GOT3 (cell line): ENCODE measurements at places on chromosomes 11 and 22.
A peak's percentile ranks its signal among the peaks of the same experiment; 100 is the strongest.

GRCh38 chr11:34558211-34558610, 44.6 kb upstream of the ELF5 start:
- DNase-seq, result no peak

DNA sequence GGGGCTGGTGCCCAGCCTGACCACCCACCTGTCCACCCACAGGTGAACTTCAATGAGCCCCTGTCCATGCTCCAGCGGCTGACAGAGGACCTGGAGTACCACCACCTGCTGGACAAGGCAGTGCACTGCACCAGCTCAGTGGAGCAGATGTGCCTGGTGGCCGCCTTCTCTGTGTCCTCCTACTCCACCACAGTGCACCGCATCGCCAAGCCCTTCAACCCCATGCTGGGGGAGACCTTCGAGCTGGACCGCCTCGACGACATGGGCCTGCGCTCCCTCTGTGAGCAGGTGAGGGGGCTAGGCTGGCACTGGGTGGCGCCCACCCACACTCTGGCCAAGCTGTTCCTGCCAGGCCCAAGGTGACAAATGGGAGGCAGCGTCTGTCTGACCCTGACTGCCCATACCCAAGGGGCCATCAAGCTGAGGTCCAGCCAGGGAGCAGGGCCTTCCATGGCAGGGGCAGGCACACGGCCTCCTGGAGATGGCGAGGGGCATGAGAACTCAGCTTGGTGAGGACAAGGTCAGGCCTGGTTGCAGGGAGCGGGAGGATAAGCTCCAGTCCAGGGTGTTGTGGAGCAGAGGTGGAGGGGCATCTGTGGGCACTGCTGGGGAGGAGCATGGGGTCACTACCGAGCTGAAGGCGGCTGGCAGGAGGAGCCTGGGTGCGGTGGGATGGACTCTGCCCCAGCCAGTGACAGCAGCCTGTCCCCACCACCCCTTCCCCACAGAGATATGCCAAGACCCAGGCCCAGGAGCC, 77.7 kb downstream of the MORC2 start:
- no peak for DNase-seq

DNA sequence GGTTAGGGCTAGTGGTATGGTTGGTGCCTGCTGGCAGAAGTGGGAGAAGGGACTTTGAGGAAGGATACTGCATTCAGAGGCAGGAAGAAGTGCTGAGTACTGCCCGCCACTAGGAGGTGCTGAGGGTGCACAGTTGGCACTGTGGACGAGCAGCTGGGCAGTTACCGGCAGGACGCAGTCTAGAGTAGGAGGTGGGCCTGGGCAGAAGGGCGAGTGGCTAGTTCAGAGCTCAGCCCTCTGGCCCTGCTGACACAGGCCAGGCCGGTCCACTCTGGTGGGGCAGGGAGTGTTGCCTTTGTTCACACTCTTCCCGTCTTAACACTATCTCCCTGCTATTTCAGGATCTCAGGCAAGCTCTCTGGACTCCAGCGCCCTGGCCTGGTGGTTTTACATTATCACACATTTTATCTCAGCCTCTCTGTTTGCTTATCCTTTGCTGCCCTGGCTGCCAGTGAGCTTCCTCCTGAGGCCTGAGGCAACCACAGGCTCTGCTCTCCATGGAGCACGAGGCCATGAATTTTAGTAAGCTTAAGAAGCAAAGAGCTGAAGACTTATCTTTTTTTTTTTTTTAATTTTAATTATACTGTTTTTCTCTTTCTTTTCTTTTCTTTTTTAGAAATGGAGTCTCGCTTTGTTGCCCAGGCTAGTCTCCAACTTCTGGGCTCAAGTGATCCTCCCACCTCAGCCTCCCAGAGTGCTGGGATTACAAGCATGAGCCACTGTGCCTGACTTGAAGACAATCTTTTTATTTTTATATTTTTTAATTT, 26.9 kb downstream of the SNAP29 start:
- DNase-seq, result peak; percentile 20

DNA sequence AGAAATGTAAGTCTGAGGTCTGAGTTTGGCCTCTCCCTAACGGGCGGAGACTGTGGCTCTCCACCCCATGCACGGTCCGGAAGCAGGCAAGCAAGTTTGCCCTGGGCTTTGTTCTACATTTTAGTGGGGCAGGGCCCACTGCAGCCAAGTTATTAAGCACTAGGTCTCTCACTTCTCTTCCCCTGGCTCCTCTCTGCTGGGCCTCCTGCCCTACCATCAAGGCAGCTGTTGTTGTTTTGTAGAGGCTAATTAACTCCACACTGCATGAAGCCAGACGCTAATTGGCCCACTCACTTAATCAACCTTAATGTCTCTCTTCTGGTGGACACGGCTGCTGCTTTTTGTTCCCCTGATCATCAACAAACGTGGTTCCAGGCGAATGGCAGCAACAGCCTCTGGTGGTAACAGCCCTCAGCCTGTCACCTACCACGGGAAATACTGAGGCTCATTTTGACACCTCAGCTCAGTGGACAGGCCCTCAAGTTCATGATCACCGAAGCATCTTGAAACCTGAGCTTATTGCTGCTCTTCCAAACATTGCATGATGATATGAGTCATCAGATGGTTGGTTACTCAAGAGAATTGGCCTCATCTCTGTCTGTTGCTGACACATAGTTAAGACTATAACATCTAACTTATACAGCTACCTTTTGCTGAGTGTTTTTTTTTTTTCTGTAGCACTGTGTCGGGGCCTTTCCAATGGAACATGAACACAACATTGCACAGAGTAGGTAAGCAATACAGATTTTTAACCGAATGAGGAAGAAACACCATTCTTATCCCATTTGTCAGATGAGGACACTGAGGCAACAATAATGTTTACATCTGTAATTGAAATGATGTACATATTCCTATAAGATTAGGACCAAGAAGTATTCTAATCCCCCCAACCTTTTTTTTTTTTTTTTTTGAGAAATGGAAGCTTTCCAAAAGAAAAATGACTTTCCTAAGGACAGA, 20.8 kb upstream of the LMO2 start:
- no peak for DNase-seq

- DNase-seq, result no peak
Observed at GRCh38 chr11:10381736-10382135, 73.3 kb upstream of the AMPD3 start.

DNA sequence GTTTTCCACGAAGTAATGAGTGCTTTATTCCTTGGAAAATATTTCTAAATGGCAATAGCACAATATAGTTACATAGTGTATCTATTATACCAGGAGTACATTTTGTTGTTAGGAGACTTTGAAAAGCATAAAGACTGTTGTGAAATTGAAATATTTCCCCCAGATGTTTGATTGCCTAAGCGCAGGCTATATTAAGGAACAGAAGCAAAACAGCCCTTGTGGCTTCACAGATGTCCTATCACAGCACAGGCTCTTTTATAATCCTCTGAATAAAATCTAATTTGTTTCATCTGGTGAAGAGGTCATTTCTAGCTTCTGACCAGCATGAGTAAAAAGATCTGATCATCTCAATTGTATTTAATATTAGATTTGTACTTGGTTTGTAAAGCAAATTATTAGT, 48.2 kb downstream of the BSX start:
- DNase-seq, result no peak

DNA sequence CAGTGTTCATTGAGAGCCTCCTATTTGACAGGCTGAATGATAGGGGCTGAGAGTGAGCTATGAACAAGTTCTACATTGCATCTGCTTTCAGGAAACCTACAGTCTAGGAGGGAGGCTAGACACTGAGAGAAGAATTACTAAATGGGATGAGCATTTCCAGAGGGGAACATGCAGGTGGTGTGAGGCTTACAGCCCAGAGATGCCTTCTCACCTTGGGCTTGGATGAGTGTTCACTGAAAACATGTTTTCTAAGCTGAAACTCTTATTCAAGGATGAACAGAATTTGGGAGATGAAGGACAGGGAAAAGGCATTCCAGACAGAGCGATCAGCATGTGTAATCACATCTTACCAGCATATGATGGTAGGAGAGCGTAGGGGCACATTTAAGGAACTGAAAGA, 177.5 kb upstream of the E2F8 start:
- DNase-seq, result no peak

GRCh38 chr11:76554767-76555166, 109.9 kb downstream of the EMSY start:
- no peak for DNase-seq

DNA sequence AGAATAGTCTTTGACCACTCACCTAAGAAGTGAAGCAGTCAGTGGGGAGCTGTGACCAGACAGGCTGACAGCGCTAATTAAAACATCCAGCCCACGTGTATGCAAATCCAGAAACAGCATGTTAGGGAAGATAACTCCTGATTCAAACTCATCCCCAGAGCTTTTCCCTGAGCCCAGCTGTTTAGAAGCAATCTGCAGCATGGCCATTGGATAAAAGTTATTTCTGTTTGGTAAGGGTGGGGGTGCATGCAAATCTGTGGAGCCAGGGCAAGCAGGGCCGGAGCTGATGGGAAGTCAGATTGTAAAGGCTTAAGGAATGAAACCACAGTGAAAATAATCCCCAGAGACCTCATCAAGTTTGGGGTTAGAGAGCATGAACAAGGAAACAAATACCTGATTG, 247.9 kb upstream of the KIRREL3 start:
- DNase-seq, result no peak

- no peak for DNase-seq
Observed at GRCh38 chr22:41062146-41062545, 30.2 kb upstream of the EP300 start.

- no peak for DNase-seq
Observed at GRCh38 chr11:27184458-27185312, 144.1 kb downstream of the BBOX1 start.

DNA sequence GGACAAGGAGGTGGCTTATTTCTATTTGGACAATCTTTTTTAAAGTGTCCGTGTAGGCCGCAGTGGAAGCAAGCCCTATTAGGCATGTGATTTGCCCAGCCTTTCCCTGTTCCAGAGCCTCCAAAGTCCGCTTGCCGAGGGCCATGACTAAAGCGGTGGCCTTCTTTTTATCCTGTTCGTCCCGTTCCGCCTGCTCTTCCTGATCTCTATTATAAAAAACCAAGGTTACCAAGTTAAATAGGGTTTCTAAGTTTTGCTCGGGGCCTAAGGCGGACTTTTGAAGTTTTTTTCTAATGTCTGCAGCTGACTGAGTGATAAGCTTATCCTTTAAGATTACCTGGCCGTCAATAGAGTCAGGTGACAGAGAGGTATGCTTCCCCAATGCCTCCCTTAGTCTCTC, 21.6 kb upstream of the MUC15 start:
- DNase-seq, result no peak

GRCh38 chr11:38095268-38095667, 1497.2 kb upstream of the RAG2 start:
- no peak for DNase-seq

DNA sequence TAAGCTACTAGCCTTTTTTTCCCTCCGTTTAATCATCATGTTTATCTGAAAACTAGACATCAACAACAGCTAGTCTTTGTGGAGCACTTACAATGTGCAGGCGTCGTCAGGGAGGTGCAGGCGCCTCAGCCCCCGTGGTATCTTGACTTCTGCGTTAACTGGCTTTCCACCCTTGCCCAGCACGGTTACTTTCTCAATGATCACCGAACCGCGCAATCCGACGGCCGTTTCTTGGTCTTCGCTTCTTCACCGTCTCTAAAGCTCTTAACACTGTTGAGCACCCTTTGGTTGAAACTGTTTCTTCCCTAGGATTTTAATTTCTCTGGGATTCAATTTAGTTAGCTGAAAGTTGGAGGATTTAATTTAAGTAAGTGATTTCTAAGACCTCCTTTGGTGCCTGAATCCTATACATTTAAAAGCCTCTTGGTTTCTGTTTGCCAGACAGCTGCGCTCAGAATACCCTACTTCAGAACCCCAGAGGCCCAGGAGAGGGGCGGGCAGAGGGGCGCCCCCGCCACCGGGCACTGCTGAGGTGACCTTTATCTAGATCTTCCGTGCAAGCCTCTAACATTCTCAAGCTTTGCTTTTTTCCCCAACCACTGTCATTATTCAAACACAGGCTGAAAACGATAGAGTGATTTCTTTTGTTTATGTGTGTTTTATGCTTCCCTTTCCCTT, 18.0 kb upstream of the TMEM218 start:
- DNase-seq, result no peak

DNA sequence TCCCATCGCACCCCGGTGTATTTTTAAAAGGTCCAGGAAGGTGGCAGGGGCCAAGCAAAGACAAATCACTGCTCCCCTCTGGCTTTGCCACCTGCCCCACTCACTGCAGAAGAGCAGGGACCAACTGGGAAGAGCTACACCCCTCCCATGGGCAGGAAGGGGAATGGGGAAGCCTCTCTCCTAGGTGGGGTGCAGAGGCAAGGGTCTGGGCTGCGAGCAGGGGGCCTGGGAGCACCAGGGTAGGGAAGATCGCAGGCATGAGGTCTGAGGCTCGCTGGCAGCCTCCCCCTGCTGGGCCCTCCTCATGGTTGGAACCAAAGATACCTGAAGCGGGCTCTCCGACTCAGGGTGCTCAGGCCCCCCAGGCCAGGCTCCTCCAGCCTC, 36.8 kb downstream of the PISD start:
- DNase-seq, result no peak

- DNase-seq, result no peak
Observed at GRCh38 chr22:28874811-28875320, 8.5 kb upstream of the ZNRF3 start.

GRCh38 chr11:23893126-23893525, 603.7 kb upstream of the LUZP2 start:
- DNase-seq, result no peak

GRCh38 chr22:28231441-28231840, 312.4 kb upstream of the PITPNB start:
- no peak for DNase-seq

GRCh38 chr11:46072172-46072964, 48.9 kb downstream of the PHF21A start:
- no peak for DNase-seq

DNA sequence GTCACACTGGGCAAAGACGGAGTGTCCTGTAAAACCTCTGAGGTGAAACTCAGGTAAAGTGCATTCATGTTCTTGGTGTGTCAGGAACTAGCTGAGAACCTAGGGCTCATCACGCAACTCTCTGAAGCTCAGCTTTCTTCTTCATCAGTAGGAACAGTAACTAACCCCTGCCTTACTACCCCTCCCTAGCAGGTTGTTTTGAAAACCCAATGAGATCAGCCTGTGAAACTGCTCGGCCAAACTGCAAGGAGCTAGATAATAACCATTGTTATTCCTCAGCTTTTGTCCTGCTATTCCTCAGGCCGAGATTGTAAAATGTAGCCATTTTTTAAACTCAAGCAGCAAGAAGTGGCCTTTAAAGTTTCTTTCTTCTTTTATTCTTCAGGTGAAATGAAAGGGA, 9.8 kb upstream of the FJX1 start:
- DNase-seq, result no peak

DNA sequence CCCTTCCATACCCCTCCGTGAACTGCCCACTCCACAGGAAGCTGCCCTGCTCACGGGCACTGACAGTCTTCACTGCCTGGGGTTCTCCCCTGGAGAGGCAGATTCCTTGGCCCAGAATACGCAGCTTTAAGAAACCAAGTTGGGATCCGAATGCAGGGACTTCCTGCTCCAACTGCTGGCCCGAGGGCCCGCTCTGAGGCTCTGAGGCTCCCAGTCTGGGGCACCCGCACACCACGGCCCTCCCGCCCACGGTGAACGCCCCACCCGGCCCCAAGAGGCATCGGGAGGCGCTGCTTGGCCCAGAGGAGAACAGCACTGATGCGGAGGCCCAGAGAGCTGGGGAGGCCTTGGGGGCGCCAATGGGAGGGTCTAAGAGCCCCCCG, 42.3 kb downstream of the IGF2 start:
- no peak for DNase-seq

GRCh38 chr11:17076517-17077239, 789 bp downstream of the RPS13 start:
- no peak for DNase-seq

- DNase-seq, result no peak
Observed at GRCh38 chr11:116053548-116053919, 549.3 kb upstream of the CADM1 start.
